ENCODE measurements at places on chromosomes 1 and 21. TPM values are rescaled to one million over a fixed set of nuclear protein-coding genes. Genes with fewer than 3 reads are reported as not detected.

The S100A1 gene
- total RNA-seq: not detected

The PRDM16 gene
- 0.49 TPM for total RNA-seq

The RAVER2 gene
- 3.1 TPM for total RNA-seq

The PRMT2 gene
- total RNA-seq: 54.4 TPM

The CLDN17 gene
- not detected for total RNA-seq

DNA sequence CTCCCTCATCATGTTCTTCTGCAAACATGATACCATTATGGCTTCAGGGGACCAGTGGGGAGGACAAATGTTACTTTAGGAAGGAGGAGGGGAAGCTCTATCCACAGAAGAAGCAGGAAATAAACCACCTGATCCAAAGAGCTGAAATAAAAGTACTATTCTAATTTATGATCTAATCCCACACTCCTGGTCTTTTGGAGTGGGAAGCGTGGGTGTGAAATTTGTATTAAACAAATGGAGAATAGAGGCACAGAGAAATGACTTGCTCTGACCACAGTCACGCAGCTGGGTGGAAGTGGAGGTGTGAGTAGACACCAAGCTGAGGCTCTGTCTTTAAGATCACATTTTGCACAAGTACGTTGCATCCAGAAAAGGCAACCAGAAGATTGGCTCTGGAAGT lies 14.5 kb upstream of the STUM start:
- peaks cover 4% of the 10 kb centered on the region for H3K27me3 ChIP-seq
- no peaks in the 10 kb centered on the region for H3K4me1 ChIP-seq
- H3K36me3 ChIP-seq: no peaks in the 10 kb centered on the region
- DNase-seq: no peak
- H3K27ac ChIP-seq: no peak overlapping the region

GRCh38 chr1:175797576-175797975 lies 54.2 kb upstream of the TNR start:
- no peak for DNase-seq
- H3K4me1 ChIP-seq: no peaks in the 10 kb centered on the region
- H3K27me3 ChIP-seq: peaks cover 11% of the 10 kb centered on the region
- H3K27ac ChIP-seq: no peak overlapping the region

DNA sequence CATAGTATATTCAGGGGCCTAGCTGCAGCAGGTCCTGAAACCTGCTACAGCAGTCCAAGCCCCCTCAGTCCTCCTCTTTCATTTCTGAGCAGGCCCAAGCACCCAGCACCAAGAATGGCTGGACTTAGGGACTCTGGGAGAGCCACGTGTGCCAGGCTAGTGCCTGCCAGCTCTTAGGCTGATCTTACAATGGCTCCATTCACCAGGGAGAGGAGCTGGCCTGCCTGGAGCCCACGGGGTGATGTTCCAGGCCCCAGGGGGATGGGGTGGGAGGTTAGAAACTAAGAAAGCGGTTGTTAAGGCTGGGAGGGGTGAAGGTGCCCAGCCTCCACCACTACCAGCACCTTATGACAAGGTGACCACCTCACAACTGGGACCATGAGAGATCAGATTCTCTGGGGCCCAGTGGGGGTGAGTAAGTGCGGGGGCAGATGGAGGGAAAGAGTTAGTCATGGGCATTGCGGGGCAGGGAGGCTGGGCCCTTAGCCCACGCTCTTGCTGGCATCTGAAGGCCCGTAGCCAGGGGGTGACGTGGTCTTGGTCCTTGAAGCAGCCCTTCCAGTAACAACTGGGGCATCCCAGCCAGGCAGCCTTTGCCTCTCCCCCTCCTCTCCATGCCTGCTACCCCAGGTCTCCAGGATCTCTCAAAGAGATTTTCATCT lies 30.3 kb upstream of the CLIC4 start:
- no peaks in the 10 kb centered on the region for H3K27me3 ChIP-seq
- H3K4me1 ChIP-seq: peaks cover 10% of the 10 kb centered on the region
- no peak overlapping the region for H3K4me3 ChIP-seq

DNA sequence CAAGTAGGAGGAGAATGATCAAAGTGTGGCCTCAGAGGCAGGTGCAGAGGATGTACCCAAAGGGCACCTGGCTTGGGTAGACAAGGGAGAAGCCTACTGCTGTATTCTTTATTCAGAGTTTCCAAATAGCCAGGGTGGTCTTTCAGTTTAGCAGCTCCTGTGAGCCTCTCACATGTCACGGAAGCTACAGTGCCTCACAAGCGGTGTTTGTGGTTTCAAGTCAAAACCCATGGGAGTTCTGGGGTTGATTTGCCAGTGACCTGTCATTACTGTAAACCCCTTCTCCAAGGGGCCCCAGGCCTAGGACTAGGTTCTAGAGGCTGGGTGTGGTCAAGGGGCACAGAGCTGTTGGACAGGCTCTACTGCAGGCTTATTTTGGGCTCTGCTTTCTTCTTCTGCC lies 10.2 kb upstream of the IL10 start:
- H3K27ac ChIP-seq: no peak overlapping the region
- no peaks in the 10 kb centered on the region for H3K27me3 ChIP-seq
- H3K4me1 ChIP-seq: peaks cover 57% of the 10 kb centered on the region
- DNase-seq: peak; percentile 65
- no peak overlapping the region for H3K4me3 ChIP-seq
- no peaks in the 10 kb centered on the region for H3K36me3 ChIP-seq

All from activated CD8-positive, alpha-beta T cell treated with anti-CD3 and anti-CD28 coated beads for 36 hours (primary cell).